ENCODE measurements at places on chromosomes 16 and 17.
A peak's percentile ranks its signal among the peaks of the same experiment; 100 is the strongest.

DNA sequence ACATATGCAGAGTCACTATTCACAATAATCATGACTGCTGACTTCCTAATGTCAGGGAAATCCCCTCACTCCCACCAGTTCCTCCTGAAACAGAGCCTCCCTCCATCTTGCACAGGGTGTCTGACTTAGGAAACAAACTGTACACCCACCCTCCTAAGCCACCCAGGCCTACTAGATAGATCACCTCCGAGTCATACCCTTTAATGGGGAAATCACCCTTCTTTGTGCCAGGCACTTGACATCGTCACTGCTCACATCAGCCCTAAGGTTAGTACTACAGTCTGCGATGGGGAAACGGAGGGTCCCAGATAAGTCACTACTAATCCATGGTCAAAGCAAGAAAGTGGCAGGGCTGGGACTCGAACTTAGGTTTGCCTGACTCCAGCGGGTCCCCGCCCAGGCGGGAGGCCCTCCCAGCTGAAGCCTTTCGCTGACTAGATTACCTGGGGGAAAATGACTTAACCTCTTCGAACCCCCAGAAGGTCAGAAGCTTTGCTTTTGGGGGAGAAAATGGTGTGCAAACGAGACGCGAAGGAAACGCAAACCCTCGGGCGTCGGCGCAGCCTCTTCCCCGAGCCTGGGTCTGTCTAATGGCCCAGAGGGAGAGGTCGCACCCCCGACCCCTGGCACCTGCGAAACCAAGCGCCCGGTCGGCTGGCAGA, 3.4 kb upstream of the MLLT6 start:
- peak; percentile 51 for DNase-seq

DNA sequence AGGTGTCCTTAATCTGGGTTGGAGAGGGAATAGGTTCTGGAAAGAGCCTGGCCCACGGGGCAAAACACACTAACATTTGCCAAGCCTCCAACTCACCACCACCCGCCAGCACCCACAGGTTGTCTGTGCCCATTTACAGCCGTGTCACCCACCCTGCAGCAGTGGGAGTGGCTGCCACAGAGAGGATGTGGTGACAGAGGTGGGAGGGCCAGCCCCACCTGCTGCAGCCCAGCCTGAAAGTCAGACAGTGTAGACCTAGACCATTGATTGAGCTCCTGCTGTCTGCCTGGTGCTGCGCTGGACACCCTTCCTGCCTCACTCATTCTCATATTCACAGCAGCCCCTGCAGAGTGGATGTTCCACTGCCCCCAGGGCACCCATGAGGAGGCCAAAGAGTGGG, 44.7 kb downstream of the IL21R start:
- DNase-seq, result peak; percentile 75

DNA sequence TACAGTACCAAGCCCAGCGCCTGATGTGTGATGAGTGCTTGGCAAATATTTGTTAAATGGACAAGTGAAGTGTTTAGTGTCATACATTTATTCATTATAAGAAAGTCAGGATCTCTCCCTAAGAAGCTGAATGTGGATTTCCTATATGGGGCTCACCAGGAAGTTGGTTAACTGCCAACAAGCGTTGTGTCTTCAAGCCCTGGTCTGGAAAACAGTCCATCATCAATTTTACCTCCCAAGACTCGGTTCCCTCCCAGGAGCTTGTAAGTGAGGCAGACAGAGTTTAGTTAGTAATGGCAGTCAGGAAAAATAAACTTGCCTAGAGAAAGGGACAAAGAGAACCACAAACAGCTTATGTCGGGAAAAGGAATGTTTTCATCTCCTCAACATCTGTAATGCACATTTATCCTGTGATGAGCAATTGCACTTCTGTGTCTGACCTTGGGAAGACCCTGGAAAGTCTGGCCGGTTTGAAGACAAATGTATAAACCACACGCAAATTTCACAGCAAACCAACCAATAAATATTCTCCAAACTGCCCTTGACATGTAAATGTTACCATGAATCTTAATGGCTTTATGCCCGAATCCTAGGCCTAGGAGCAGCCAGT, 28.3 kb downstream of the C16orf95 start:
- DNase-seq, result no peak

DNA sequence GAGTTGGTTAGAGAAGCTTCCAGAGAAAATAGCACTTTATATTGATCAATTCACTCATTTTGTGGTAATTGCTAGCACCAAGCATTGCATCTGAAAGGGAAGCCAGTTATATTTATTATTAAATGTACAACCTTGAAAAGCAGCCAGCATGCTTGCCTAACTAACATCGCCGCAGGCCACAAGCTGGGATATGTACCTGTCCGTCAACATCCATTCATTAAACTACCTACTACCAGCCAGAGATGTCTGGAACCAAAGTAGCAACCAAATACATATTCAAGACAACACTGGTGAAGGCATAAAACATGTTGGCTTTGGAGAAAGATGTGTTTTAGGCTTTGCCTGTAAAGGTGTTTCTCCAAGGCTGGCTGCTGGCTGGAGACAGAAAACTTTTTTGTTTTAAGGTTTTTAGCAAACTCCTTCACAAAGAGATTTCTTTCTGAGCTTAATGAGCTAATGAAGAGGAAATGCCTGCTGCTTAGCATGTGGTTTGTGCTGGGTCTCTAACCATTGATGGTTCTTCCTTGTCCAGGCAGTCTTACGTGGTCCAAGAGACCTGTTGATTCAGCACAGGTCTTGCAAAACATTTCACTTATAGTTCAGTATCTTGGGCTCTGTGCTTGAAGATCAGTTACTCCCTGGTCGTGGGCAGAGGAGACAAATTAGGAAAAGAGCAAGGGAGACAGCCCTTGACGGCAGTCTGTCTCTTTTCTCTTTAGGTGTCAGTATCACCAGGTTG, 3.1 kb downstream of the ITPRIPL2 start:
- DNase-seq, result no peak

GRCh38 chr16:27967169-27967568, 96.3 kb downstream of the GSG1L start:
- DNase-seq, result no peak

- no peak for DNase-seq
These were observed 22.0 kb downstream of the TMEM132E start for GRCh38 chr17:34601416-34601815.

DNA sequence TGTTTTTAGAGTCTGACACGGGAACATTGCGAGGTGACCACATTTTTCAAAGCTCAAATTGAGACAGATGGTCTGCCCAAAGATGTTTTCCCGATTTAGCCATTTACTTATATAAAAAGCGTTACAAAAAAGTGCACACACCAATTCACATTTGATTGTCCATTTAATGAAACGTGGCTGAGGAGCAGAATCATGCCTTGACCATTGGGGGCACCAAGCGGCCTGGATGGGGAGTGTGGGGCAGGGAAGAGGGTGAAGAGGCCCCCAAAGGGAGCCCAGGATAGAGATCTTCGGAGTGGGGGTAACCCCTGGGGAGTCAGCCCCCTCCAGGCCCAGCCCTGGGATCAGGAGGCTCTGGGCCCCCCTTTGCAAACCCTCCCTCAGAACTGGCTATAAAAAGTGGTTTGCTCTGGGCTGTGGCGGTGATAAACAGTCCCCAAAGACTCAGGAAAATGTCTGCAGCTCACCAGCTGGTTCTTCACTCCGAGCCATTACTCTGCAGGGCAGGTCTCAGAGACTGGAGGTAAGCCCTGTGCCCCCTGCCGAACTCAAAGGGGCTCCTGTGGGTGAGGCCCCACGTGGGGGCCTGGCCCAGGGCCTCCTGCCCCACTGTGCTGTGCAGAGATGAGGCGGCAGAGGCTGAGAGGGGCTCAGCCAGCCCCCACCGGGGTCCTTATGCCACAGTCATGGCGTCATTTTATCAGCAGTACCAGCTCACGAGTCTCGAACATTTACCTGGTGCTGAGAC, 105.9 kb upstream of the SEC14L1 start:
- DNase-seq, result no peak

- DNase-seq, result no peak
These were observed 759.0 kb upstream of the SOX9 start for GRCh38 chr17:71361656-71362450.

- DNase-seq, result no peak
These were observed 35.6 kb downstream of the ABR start for GRCh38 chr17:1144162-1144561.

DNA sequence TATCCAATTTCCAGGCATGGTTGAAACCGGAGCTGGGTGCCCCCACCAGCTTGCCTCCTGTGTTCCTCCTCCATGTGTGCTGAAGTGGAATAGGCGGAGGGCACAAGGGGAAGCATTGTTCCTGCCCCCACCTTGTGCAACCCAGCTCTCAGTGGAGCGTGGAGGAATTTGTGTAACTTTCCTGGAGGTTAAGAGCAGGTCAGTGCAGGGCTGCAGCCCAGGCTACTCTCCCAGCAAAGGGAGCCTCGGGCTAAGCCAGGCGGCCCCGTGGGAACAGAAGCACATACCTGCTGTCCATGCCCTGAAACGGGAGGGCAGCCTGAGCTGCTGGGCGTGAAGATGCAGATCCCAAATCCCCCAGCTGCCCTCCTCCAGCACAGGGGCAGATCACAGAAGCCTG, 158.8 kb upstream of the LHX1 start:
- DNase-seq, result no peak

- DNase-seq, result no peak
These were observed 9.2 kb downstream of the CCL17 start for GRCh38 chr16:57413733-57414132.

GRCh38 chr16:85943711-85944110, 44.7 kb downstream of the IRF8 start:
- DNase-seq, result no peak

DNA sequence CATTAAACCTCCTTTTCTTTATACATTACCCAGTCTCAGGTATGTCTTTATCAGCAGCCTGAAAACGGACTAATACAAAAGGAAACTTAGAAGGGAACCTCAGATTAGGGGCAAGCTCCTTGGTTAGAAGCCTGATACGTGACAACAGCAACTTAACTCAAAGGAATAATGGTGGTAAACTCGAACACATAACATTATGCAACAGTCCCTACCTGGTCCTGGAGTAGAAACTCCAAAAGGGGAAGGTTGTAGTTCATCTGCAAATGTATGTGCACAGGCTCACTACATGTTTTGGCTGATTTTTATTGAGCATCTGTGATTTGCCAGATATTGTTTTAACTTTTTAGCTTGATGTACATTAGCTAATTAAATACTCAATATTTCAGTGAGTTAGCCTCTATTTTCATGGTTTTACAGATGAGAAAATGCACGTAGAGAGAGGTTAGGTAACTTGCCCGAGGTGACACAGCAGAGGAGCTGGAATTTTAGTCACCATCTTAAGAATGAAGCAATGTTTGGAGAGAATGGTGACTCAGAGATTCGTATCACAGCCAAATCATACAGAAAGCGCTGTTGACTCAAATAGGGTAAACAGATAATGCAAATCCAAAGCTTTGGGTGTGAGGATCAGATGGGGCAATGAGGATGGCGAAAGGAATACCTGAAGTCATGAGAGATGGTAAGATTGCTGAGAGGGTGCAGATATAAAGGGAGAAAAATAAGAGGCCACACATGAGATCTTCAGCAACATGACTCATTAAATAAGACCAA, 194.9 kb upstream of the RBFOX1 start:
- DNase-seq, result no peak

DNA sequence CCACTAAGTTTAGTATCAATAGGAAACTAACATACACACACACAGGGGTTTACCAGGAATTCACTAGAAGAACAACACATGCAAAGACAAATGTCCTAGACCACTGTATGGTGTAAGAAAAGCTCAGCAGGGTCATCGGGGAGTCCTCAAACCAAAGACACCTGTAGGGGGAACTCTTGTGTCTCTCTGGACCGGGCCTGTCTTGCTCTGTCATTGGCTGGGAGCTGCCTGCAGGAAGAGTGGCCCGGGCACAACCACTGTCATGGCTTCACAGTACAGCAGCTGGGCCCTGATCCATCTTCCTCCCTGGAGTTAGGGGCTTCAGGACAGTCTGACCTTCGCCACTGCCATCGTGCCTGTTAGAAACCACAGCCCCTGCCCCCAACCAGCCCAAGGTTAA, 263.6 kb upstream of the DYNLRB2 start:
- no peak for DNase-seq

DNA sequence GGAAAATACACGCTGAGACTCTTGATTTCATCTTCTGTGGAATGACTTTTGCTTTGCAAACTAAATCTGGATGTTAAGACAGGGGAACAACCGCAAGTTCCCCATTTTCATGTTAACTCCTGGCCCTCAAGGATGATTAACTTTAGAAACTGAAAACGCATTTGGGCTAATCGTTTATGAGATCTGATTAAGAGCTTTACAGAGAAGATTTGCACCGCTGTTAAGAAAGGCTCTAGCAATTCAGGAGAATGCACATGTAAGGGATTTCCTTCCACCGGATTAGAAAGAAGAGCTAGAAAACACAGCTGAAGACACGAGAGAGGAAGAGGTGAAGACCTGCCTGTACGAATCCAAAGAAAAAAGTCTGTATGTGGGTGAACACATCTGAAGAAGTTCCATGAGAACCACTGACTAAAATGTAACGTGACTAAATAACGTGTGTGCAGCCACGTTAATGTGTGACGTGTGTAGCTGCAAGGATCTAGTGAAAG, 106.4 kb downstream of the YPEL2 start:
- no peak for DNase-seq

DNA sequence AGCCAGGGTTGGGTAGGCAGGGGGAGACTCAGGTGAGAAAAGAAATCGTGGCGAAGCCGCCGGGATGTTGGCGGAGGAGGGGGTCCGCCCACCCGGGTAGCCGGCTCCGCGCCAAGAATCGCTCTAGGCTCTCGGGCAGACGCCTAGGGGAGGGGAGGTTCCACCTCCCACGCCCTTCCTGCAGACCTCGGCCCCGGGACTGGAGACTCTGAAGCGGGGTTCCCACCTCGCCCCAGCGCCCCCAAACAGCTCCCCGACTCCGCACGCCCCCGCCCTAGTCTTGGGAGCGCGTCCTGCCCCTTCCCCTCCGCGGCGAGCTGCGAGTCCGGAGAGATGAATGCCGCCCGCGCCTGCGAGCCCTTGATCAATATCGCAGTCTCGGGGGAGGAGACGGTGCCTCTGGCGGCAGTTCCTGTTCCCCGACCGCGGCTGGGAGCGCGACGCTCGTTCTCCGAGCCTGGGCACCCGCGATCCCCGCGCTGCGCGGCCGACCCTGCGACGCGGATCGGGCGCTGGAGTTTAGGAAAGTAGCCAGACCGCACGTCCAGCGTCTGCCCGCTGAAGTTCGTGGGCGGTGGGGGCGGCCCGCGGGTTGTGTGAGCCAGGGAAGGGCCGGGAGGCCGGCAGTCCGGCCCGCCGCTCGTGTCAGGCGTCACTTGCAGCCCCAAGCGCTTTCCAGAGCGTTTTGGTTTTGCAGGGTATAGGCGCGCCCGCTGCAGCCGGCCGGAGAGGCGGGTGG, 790 bp downstream of the CRHR1 start:
- no peak for DNase-seq

DNA sequence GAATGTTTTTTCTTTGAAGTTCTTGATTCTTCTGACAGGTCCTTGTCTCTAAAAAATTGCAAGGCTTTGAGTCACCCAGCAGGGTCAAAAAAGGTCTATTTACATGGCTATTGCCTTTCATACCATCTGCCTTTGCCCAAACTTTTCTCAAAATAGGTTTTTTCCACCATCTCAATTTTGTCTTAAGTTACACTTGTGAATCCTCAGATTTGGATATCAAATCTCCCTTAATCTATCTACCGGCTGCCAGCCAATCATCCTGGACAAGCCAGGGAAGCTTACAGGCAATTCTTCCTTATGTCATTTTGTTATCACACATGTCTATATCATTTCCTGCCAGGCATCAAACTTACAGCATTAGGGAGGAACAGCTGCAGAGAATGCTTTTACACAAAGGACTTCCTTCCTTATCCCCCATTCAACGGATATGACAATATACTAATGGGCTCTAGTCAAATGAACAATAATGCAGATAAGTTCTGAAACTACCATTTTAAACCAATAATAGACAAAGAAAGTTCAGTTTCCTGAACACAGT, 104.1 kb upstream of the CORO6 start:
- DNase-seq, result no peak

Measured in T follicular helper cell (primary cell).